ENCODE measurements at places on chromosomes 7 and 10. TPM values are rescaled to one million over a fixed set of nuclear protein-coding genes. Genes with fewer than 3 reads are reported as not detected.

Gene AKR1C3
- 236 TPM for total RNA-seq

- no peaks in the 10 kb centered on the region for H3K4me1 ChIP-seq
- no peak overlapping the region for H3K4me3 ChIP-seq
- H3K36me3 ChIP-seq, result no peaks in the 10 kb centered on the region
- DNase-seq, result no peak
- no peaks in the 10 kb centered on the region for H3K27me3 ChIP-seq
These were observed 145.7 kb downstream of the ELAPOR2 start for GRCh38 chr7:86913709-86914108.

DNA sequence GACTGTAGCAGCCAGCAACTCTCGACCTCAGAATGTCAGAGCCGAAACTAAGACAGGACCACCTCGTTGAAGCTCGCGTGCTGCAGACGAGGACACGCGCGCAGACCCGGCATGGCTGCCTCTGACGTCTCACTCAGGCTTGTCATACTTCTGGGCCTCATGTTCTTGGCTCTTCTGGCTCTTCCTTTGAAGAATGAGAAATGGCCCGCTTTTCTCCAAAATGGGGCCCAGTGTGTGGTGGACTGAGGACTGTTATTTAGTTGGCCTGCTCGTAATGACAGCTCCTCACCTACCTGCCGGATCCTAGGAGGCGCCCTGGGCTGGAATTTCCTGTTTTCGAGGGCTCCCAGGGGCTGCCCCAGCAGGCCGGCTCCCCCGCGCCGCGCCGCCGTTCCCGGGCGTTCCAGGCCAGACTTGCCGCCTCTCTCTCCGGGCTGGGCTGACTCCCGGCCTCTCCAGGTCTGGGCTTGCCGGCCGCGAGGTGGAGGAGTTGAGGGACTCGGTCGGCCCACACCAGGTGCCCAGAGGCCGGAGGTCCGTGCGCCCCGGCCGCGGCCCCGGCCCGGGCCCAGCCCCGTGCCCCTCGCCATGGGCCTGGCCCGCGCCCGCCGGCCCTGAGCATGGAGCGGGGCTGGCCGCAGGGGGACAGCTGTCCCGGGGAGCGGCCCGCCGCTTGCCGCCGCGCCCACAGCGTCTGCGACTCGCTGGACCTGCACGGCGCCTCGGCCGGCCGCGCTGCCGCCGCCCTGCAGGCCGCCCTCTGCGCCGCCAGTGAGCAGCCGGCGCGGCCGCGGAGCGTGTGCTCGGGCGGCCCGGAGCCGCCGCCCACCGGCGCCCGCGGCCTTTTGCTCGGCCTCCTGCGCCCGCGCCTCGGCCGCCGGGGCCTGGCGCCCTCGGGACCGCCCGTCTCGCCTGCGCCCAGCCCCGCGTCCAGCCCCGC, 28.1 kb downstream of the AGAP3 start:
- H3K4me1 ChIP-seq, result peaks cover 5% of the 10 kb centered on the region
- no peaks in the 10 kb centered on the region for H3K36me3 ChIP-seq
- H3K4me3 ChIP-seq, result no peak overlapping the region
- DNase-seq, result no peak

DNA sequence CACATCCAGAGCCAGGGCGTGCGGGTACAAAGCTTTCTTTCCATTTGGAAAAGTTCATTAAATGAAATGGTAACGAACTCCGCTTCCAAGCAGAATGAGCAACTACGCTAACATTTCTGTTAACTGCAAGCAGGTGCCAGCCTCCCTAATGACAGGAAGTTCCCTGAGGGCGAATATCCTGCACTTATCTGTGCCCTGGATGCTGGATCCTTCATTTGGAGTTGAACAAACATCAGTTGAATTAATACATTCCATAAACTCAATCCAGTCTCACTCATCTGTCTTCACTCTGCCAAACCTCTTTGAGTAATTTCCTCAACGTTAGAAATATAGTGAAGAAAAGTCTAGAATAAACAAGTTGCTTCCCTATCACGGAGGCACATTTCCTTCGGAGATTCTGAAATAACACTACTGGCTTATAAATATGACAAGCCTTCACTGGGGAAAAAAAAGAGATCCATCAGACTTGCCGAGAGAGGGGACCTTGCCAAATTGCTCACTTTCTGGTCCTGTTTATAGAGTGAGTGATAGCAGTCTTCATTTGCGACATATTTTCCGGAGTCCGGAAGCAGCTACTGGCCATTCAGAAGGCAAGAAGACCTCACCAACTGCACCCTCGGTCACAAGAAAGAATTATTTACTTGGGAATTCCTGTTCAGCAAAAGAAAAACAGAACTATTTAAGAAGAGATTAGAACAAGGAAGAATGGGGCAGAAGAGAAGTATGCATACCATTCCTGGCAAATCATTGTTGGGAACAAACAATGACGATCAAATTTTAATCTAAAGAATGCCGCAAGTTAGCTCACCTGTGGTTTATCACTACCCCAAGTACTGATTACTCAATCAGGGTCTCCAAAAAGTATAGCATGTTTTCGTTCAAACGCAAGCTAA, 196.4 kb downstream of the FAM107B start:
- no peak for DNase-seq
- H3K36me3 ChIP-seq, result no peaks in the 10 kb centered on the region
- H3K27me3 ChIP-seq, result no peaks in the 10 kb centered on the region
- peak overlapping the region; percentile 45 for H3K27ac ChIP-seq

- no peaks in the 10 kb centered on the region for H3K36me3 ChIP-seq
- H3K4me3 ChIP-seq, result no peak overlapping the region
- peaks cover 81% of the 10 kb centered on the region for H3K4me1 ChIP-seq
- DNase-seq, result no peak
- H3K27ac ChIP-seq, result no peak overlapping the region
- no peaks in the 10 kb centered on the region for H3K27me3 ChIP-seq
These were observed 13.3 kb downstream of the SORBS1 start for GRCh38 chr10:95547791-95548435.

GRCh38 chr10:78065611-78066010, 31.9 kb downstream of the RPS24 start:
- no peak for DNase-seq
- no peak overlapping the region for H3K27ac ChIP-seq
- no peaks in the 10 kb centered on the region for H3K4me1 ChIP-seq
- no peak overlapping the region for H3K4me3 ChIP-seq

- H3K36me3 ChIP-seq, result no peaks in the 10 kb centered on the region
- no peak overlapping the region for H3K27ac ChIP-seq
- no peaks in the 10 kb centered on the region for H3K27me3 ChIP-seq
- DNase-seq, result no peak
- H3K4me3 ChIP-seq, result no peak overlapping the region
These were observed 307.8 kb downstream of the GPAM start for GRCh38 chr10:111875725-111876124.

Gene NUTM2A
- 0.39 TPM for total RNA-seq

All from gastrocnemius medialis (tissue), 4 donors.